ENCODE measurements at places on chromosomes 16 and 17. TPM values are rescaled to one million over a fixed set of nuclear protein-coding genes. Genes with fewer than 3 reads are reported as not detected.
A peak's percentile ranks its signal among the peaks of the same experiment; 100 is the strongest.

GRCh38 chr16:85376292-85377095, 236.6 kb upstream of the GSE1 start:
- DNase-seq: no peak

DNA sequence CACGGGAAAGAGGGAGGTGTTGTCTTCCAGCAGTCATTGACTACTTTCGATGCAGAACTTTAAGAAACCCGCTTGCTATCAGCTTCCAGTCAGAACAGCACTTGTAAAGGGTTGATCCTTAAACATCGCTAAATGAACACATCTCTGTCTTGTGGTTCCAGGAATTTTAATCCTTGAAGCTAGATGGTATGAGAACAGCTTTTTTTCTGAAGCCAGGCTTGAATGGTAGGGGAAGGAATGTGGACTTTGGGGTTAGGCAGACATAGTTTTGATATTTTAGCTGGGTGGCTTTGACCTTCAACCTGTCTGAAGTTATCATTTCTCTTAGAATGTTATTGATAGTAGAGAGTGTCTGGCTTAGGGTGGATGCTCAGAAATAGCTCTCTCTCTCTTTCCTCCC, 81.1 kb downstream of the RGS9 start:
- DNase-seq: no peak

DNA sequence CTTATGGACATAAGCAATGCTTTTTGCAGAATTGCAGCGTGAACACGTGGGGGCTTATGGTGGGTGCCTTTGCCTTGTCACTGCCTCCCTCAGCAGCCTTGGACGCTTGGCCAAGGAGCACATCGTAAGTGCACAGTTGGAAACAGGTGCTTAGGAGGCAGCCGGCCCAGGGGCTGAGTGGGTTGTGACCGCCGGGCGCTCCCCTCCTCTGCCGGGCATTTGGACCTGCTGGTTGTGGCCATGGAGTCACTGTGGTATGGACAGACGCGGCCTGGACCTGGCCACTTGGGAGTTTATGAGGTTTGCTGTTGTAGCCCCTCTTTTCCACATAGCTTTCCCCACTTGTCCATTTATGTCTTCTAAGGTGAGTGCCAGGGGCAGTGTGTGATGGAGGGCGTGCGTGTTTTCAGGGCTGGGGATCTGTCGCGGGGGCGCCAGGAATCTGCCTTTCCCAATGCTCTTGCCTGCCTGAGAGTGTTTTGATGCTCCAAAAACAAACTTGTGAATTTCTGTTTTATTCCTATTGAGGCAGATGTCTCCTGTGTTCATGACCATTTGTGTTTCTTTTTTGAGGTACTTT, 49.2 kb downstream of the PDPK1 start:
- DNase-seq: no peak

- DNase-seq: no peak
Measured at GRCh38 chr17:71217769-71218168, 903.1 kb upstream of the SOX9 start.

DNA sequence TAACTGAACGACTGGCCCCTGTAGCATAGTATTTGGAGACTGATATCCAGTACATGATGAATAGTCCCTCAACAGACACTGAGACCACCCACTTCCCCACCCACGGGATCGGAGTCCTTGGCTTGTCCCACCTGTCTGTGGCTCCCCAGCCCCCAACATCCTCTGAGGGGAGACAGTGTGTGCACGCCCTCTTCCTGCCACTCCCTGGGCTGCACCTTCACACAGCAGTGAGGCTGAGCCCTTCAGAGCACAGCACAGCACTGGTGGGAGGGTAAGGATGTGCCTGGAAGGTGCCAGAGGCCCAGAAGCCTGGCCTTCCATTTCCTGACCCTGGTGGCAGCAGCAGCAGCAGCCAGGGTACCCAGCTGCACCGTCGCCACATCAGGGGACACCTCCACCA, 11.0 kb downstream of the DNASE1 start:
- DNase-seq: peak; percentile 5

GRCh38 chr17:81044764-81045589, 10.0 kb downstream of the BAIAP2 start:
- no peak for DNase-seq

DNA sequence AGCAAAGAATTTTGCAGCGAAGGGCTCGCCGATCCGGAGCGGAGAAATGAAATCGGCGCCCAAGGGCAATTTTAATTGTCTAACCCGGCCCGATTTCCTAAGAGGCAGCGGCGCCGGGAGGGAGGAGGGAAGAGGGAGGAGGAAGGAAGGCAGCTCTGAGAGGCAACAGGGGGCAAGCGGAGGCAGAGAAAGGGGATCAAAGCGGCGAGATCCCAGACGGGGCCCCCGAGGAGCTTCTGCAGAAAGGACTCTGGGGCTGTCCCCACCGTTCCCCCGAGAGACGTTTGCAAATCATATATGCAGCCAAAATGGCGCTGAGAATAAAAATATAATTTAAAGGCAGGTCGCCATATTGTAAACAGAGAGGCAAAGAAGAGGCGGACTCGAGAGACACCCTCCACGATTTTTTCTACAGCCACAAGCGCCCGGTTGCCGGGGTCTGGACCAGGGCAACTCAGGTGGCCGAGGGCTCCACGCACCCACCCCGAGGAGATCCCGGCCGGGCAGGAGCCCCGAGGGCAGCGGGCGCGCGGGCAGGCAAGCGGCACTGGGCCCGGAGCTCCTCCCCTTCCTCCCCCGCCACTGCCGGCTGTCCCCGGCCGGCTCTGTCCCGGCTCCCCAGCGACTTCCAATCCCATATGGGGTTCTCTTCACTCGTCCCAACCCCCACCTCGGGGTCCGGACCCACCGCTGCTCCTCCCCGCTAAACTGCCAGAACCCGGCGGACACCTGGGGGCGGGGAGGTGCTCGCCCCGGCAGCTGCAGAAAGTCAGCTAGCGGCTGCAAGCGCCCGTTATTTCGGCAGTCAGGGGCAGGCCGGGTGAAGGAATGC, 1.9 kb downstream of the PHF12 start:
- DNase-seq: peak; percentile 64

- no peak for DNase-seq
Measured at GRCh38 chr16:25064937-25065336, 46.6 kb upstream of the LCMT1 start.

DNA sequence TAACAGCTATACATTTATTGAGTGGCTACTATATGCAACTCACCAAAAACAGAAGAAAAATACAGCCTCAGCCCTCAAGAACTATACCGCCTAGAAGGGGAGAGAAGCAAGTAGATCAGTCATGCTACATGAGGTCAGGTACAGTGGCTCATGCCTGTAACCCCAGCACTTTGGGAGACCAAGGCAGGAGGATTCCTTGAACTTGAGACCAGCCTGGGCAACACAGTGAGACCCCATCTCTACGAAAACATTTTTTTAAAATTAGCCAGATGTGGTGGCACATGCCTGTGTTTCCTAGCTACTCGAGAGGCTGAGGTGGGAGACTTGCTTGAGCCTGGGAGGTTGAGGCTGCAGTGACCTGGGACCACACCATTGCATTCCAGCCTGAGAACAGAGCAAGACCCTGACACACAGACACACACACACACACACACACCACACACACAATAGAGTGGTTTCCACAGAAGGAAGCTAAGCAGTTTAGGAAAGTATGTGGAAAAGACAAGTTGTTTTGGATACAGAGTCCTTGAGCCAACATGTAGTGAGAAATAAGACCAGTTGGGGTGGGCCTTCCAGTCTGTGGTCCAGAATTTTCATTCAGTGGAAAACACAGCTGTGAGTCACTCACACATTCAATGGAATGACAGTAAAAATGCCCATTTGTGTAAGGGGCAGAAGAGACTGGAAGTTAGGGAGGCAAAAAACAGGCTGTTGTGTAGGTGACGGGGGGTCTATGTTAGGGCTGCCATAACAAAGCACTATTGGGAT, 10.7 kb upstream of the SNTB2 start:
- DNase-seq: no peak

- no peak for DNase-seq
Measured at GRCh38 chr17:35068249-35068648, 4.7 kb upstream of the RFFL start.

DNA sequence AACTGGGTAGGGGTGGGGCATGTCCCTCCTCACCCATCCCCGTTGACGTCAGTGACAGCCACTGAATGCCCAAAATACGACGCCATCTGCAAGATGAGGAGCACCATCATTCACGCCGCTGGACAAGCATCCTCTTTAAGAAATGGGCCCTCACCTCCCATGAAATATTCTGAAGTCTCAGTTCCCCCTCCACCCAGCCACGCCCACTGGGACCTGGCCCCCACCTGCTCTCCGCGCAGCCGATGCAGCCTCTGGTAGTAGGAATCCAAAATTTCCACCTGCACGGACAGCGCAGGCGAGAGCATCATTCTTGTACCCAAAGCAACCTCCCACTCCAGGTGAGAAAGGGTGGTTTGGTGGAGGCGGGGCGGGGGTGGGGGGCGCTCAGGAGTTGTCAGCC, 5.6 kb downstream of the ITGA2B start:
- DNase-seq: no peak

DNA sequence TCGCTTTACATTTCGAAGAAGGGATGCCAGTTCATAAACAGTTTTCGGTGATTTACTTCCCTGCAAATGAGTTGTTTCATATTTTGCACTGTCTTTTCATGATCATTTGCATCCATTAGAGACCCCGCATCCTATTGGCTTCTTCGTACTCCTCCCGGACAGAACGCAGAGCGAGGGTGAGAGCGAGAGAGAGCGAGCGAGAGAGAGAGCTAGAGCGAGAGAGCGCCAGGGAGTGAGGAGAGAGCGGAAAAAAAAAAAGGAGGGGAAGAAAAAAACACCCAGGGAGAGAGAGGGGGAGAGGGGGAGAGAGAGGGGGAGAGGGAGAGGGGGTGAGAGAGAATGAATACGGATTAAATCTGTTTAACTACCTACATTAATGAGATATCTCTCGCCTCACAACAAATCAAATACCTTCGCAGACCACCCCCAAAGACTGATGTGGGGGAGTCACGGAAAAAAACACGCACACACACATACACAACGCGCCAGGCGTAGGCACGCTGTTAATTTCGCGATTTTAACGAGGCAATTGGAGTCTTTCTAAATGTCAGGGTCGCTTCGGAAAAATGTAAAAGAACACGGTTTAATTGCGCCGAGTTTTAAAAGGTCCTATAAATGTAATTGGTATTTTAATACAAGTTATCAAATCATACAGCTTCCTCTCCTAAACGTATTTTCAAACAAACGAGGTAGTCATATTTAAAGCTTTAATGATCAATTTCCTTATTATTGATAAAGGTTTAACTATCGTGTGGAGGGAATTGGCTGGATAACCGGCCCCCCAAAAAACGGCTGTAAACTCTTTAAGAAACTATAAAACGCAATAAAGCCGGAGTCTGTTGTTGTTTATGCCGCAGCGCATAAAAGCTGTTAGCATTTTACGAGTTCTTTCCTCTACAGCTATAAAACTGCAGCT, at the start of gene HOXB8:
HOXB8 (minus strand) TSS at position 246 of the 916 bp plus-strand sequence. CDS start 588 bp downstream, outside the sequence.
- DNase-seq: no peak

DNA sequence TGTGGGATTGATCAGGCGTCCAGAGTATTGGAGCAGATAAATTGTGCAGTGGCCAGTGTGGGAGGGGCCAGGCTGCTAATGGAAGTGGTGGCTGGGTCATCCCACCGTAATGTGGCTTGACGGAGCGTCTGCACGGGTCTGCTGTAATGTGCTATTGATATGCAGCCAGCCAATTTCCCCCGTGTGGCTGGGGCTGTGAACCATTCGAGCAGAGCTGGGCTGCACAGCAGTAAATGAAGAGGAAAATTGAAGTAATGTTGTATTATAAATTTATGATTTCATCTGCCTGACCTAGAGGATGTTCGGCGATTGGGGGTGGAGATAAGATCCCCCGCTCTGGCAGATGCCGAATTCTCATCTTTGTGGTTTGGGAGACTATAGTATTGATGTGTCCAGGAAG, 121.5 kb downstream of the CCDC182 start:
- no peak for DNase-seq

DNA sequence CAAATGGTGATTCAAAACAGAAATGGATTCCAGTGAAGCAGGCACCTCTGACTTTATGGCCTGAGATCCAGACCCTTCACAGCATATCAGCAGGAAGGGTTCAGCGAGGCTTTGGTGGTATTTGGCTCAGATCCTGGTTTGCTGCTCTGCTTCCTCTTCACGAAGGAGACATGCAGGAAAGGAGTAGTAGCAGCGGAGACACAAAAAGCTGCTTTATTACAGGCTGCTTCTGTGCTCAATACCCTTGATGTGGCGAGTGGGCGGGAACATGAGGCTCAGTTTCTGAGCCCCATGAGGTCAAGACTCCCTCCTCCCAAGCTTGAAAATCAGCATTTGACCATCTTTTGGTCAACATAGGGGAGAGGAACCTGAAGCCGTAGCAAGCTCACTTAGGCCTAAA, 213.3 kb upstream of the AXIN2 start:
- no peak for DNase-seq

DNA sequence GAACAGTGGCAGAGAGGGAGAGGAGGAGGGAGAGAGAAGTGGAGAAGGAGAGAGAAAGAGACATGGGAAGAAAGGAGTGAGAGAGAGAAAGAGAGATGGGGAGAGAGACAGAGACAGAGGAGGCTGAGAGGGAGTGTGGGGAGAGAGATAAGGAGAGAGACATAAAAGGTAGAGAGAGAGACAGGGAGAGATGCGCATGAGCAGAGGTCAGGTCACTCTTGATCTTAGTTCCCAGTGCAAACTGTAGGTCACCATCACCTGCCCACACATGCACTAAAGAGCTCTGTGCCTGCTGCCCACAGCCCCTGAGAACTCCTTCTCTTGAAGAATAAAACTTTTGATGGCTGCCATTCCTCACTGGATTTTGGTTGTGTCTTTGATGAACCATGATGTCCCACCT, 14.9 kb downstream of the KRT33A start:
- DNase-seq: no peak

- no peak for DNase-seq
Measured at GRCh38 chr17:74949455-74950115, 13.9 kb downstream of the OTOP3 start.

GRCh38 chr17:43614561-43614960, 47.2 kb downstream of the MEOX1 start:
- DNase-seq: no peak

- peak; percentile 6 for DNase-seq
Measured at GRCh38 chr17:56678249-56679114, 85.0 kb downstream of the NOG start.

DNA sequence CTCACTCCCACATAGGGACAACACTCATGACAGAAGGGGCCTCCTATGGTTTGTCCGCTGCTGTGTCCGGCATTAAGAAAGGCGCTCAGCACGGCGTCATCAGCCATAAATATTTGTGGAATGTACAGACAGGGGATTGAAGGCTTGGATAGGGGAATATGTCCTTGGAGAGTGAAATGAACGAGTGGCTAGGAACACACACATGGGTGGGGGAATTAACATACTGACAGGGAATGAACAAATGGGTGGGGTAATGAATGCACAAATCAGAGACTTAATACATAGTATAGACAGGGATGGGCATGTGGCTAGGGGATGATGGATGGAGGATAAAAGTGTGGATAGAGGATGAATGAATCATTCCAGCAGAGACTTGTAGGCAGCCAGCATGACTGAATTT, 154.0 kb upstream of the HSBP1 start:
- DNase-seq: no peak

GRCh38 chr17:42247734-42248133, 28.5 kb downstream of the STAT5B start:
- DNase-seq: no peak

The TM4SF5 gene
- total RNA-seq: not detected

The KRT13 gene
- not detected for total RNA-seq

The KCTD19 gene
- total RNA-seq: 7.9 TPM

The NTN1 gene
- 1.5 TPM for total RNA-seq

The SP6 gene
- 0.12 TPM for total RNA-seq

The ATP2A3 gene
- 109 TPM for total RNA-seq

The SERPINF2 gene
- 0.89 TPM for total RNA-seq

The FOXN1 gene
- total RNA-seq: not detected

The CIBAR2 gene
- not detected for total RNA-seq

The RGS11 gene
- total RNA-seq: 0.67 TPM

The CA10 gene
- not detected for total RNA-seq

The RHBDF1 gene
- 0.53 TPM for total RNA-seq

The SLC16A11 gene
- total RNA-seq: 2.0 TPM
